NCI-H526 treated with DMSO at 0.1 percent for 48 hours (cell line): ENCODE measurements at places on chromosomes 3 and 15.

GRCh38 chr15:64897345-64897985 lies 14.2 kb upstream of the ANKDD1A start:
- DNase-seq: no peak

DNA sequence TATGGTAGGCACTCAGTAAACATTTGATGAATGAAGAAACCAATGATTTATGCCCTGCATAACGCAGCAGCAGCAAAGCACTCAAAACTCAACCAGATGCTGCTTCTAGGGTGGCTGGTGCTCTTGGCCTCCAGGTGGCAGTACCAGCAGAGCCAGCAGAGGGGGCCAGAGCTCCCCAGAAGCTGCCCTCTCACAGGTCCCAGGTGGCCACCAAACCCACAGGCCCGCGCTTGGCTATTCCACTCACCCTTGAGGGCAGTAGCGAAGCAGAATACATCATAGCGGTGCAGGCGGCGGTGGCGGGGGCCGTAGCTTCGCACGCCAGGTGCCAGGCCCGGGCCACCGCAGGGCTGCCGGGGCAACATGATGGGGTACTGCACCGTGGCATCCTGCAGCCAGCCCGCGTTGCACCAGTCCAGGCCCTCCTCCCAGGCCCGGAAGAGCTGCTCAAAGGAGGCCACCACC lies 16.6 kb downstream of the HAPLN3 start:
- DNase-seq: peak; percentile 49

DNA sequence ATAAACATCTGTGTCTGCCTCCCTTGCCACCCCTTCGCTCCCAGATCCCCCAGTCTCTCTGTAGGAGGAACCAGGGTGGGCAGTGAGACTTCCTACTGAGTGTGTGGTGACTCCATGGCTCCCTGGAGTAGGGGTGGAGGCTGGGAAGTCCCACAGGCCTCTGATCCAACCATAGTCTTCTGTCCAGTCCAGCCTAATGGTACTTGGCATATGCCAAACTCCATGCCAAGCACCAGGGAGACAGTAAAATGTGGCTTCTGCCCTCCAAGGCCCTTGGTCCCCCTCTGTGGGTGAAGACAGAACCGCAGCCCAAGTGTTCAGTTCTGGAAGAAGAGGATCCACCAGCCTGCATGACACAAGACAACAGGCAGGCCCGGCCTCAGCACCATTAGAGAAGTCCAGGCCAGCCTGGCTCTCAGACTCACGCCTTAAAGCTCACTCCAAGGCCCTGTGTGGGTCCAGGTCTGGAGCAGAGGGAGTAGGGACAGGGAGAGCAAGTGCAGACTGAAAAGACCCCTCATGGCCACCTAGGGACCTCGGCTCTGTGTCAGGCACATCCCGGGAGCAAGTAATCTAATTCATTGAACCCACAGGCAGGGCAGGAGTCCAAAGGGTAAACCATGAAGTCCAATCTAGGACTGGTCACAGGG lies 112.7 kb downstream of the ETFA start:
- no peak for DNase-seq

DNA sequence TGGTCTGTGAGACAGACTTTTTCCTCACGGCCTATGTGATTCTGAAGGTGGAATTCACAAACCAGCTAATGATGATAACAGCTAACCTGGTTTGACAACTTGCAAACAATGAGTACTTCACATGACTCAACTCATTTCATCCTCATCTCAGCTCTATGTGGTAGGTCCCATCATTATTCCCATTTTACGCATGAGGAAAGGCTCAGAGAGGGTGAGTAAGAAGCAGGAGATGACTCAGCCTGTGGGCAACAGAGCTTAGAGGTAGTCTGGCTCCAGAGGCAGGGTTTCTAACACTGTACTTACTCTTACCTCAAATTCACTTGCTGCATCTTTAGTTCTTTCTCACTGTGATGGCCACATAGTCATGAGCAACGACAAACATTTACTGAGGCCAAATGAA lies 25.8 kb upstream of the PSMD6 start:
- DNase-seq: no peak

- no peak for DNase-seq
Observed at GRCh38 chr3:49602877-49603411, 48.7 kb downstream of the BSN start.

DNA sequence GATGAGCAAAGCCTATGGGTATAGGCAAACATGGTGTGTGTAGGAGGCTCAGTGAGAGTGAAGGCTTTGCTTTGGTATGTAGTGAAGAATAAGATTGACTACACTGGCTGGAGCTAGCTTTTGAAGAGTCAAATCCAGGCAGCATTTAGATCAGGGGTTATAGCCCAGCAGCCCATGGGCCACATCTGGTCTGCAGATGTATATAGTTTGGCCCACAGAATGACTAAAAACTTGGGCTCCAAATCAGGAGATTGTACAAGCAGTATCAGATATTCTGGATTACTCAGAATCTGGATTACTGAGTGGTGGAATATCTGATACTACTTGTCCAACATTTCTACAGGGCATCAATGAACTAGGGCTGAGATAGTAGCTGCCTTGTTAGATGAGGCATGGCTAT lies 92.9 kb upstream of the FGF7 start:
- DNase-seq: no peak

DNA sequence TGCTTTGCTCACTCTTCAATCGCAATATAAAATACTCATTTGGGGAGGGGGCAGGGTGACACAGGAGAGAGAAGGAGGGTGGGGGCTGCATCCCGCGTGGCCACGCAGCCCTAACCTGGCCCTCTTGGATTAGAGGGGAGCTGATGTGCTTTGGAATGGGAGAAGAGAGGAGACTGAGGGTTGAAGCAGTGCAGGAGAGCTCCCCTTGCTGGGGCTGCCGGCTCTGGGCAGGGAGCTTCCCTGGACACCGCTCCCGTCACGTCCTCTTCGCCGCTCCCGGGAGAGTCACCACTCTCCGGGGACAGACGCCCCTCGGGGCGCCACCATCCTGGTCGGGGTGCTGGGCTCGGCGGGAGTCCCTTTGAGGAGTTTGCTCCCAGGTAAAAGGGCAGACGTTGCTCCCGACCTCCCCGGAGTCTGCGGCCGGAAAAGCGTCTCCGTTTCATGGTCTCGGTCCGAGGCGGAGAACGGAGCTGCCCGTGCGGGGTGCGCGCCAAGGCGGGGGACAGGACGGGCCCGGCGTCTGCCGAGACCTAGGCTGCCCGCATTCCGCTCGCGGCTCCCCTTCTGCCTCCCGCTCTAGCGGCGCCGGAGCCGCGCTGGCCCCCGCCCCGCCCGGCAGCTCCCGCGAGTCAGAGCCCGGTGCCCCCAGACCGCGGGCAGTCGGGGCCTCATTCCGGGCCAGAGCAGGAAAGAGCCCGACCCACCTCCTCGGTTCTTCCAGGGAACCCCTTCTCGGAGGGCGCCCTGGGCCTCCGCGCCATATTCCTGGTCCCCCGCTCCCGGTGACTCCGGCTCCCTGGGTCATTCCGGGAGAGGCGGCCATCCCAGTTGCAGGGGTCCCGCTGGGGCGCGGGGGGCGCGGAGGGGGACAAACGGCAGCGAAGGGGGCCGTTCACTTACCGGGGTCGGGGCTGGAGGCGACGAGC lies 603 bp downstream of the SLC7A14 start:
- DNase-seq: peak; percentile 70

DNA sequence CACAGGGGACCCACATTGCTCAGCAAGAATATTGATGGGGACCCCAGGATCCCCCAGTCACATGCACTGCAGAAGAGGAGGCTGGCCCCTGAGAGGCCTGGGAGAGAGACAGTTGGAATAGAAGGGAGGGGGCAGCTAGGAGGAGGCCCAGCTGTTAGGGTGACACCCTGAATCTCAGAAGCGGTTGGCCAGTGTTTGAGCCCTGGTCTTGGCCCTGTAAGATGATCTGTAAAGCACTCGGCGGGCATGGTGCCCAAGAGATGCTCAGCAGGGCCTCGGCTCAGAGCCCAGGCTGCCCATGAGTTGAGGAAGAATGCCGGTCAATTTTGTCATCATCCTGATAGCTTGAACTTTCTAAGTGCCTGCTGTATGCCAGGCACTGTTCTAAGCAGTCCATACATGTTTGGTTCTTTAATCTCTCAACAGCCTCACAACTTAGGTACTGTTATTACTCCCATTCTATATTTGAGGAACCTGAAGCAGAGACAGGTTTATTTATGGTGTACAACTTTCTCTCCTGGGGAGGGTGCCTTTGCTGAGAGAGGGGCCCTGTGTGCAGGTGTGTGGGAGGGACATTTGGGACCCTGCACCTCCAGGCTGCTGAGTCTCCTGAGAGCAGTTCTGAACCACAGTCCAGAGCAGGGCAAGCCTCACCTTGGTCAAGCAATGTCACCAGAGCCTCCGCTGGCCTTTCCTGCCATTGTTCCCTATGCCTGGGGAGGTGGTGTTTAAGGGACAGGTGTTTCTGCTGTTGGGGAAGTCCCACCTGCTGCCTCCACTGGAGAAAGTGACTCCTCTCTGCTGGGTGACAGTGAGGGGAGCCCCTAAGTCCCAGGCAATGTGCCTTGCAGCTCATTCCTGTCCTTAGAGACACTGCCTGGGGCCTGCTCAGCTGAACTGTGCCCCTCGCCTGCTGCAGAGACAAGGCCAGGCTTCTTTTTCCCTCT lies 26.0 kb downstream of the SLC6A6 start:
- DNase-seq: no peak

- DNase-seq: no peak
Observed at GRCh38 chr15:90191344-90191687, 9.8 kb upstream of the SEMA4B start.

DNA sequence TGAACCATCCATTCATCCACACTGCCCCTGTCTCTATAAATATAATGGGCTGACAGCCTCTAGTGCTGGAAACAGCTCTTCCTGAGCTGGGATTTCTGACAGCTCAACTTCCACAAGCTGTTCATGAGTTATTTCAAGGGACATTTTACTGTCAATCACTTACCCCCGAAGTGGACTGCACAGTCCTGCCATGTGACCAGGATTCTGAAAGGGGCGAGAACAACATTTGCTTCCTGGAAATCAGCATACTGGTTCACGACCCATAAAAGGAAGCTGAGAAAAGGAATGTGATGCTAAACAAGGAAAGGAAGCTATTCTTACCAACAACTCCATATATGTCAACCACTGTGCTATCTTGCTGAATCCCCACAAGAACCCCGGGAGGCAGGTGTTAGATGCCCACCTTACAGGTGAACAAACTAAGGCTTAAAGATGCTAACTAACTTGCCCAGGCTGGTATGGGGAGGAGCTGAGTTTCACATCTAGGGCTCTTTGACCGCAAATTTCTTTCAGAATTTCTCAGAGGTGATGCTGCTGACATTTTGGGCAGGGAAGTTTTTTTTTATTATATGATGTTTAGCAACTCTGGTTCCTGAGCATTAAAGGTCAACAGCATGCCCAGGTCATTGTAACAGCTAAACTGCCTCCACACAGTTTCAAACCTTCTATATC lies 16.5 kb upstream of the REC114 start:
- no peak for DNase-seq

- no peak for DNase-seq
Observed at GRCh38 chr3:127211118-127212060, 18.5 kb downstream of the PRR23E start.

- no peak for DNase-seq
Observed at GRCh38 chr3:110821586-110821985, 250.0 kb upstream of the NECTIN3 start.

DNA sequence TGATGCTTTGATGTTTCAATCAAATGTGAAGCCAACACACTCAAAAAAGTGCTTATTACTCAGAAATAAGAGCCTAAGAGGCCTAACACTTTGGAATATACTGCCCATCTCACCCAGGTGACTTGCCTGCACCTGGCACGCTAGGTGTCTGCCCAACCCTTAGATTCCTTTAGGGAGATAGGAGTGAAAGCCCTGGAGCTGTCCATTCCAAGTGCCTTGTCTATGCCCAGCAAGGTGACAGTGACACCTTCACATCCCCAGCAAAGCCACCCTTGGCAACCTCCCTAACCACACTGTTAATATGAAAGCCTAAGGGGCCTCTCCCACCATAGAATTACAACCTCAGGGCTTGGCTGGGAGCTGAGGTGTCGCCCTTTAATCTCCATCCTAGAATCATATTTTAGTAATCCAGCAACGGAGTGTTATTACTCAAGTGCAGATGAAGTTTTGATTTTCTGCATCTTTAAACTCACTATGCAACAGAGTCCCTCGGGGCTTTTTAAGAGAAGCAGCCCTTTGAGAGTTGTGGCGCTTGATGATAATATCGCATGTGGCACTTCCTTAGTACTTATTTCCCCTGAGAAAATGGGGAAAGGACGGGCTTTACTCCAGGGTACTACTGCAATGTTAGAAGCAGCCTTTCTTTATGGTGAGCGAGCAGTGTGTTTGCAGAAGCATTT lies 24.8 kb downstream of the ATP10A start:
- DNase-seq: no peak

GRCh38 chr3:151199554-151200438 lies 3.2 kb downstream of the GPR171 start:
- DNase-seq: no peak

- no peak for DNase-seq
Observed at GRCh38 chr15:84911879-84912660, 27.6 kb downstream of the SLC28A1 start.

DNA sequence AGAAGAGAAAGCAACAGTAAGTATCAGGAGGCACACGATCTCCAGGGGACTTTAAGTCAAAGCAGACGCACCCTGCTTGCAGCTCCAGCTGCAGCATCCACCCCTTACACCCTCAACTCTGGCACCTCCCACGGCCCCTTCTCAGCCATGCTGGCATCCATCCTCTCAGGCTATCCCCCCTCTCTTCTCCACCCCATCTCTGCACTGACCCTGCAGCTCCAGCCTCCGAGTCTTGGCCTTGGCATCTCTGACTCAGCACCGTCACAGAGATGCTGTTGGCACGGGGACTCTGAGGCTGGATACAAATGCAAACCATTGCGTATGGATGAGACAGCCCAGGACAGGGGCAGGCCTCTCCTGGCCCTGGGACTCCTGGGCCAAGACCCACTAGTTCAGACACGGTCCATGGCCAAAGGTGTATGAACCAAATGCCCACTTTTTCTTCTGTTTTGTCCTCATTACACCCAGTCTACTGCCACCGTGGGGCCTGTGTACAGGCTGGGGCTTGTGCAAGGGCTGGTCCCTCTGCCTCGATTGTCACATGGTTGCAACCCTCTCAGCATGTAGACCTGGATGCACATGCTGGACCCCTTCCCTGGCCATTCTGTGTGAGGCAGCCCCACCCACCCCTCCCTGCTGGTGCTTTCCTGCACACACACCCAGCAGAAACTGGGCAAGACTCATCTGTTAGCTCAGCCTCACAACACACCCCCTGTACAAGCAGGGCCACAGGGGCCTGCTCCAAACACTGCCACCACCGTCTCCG lies 18.7 kb upstream of the ZXDC start:
- DNase-seq: no peak

- DNase-seq: no peak
Observed at GRCh38 chr3:195421400-195421799, 21.4 kb downstream of the ACAP2 start.
